ENCODE measurements at places on chromosomes 3 and 15. TPM values are rescaled to one million over a fixed set of nuclear protein-coding genes. Genes with fewer than 3 reads are reported as not detected.

The NANOGP8 gene
- total RNA-seq, result not detected

The BUB1B gene
- 1.8 TPM for total RNA-seq

The ZNF620 gene
- 7.0 TPM for total RNA-seq

The CLRN1 gene
- not detected for total RNA-seq

The MFSD1 gene
- 84.5 TPM for total RNA-seq

The PROS1 gene
- 70.5 TPM for total RNA-seq

The GOLGA8M gene
- 3.0 TPM for total RNA-seq

The ITPKA gene
- total RNA-seq, result 0.67 TPM

The SNRPN gene
- total RNA-seq, result 91.1 TPM

The CCR5 gene
- 8.7 TPM for total RNA-seq

The SLC9C1 gene
- total RNA-seq, result not detected

The C2CD4B gene
- 3.5 TPM for total RNA-seq

The HHATL gene
- not detected for total RNA-seq

The PPARG gene
- 80.7 TPM for total RNA-seq

The SPATA16 gene
- total RNA-seq, result not detected

The SLC15A2 gene
- 63.6 TPM for total RNA-seq

The SLC12A8 gene
- total RNA-seq, result 11.8 TPM

The HTR3E gene
- total RNA-seq, result not detected

The SLCO2A1 gene
- total RNA-seq, result 234 TPM

The FOXL2NB gene
- total RNA-seq, result not detected

The EPB42 gene
- total RNA-seq, result not detected

The ST3GAL6 gene
- 29.4 TPM for total RNA-seq

The PLIN1 gene
- total RNA-seq, result 1.1 TPM

The CHRFAM7A gene
- total RNA-seq, result 1.1 TPM

The ABHD17C gene
- total RNA-seq, result 41.4 TPM

The KNG1 gene
- total RNA-seq, result 0.14 TPM

The CELF6 gene
- 5.4 TPM for total RNA-seq

The CBLB gene
- 41.5 TPM for total RNA-seq

All from upper lobe of right lung (tissue), 1 donor.